ENCODE measurements at places on chromosomes 5 and 9.

DNA sequence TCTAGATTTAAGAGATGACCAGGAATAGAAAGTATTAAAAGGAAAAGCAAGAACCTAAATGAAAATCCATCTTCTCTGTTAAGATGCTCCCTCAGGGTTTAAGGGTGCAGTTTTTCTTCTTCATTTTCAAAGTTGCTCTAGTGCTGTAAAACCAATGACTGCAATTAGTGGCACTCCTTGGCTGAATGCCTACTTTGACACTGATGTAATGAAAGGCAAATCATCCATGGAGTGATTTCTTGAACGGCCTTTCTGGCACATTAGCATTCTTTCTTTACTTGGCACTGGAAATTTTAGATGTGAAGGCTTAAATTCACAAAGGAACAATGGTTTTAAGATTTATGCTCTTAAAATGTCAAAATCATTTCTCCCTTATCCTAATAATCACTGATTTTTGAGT, 19.3 kb upstream of the ISCA1 start:
- no peak for DNase-seq

GRCh38 chr9:107422189-107423185, 67.1 kb downstream of the KLF4 start:
- DNase-seq = no peak

GRCh38 chr9:108213511-108213910, 642.3 kb downstream of the ACTL7B start:
- no peak for DNase-seq

DNA sequence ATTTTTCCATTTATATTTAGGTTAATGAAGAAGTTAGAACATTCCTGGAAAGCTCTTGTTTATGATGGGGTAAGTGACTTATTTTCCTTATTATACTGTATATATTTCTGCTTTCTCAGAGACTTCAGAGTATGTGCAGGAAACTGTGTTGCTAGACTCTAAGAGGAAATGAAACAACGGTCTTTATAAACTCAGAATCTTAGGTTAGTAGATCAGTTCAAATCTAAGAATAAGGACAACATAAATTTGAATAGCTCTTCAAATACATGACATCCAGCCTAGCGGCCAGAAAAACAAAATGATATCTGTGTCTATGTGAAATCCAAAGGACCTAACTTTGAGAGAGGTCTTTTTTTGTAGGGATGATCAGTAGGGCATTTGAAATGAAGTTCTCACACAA, 94.3 kb downstream of the PRKACG start:
- no peak for DNase-seq

DNA sequence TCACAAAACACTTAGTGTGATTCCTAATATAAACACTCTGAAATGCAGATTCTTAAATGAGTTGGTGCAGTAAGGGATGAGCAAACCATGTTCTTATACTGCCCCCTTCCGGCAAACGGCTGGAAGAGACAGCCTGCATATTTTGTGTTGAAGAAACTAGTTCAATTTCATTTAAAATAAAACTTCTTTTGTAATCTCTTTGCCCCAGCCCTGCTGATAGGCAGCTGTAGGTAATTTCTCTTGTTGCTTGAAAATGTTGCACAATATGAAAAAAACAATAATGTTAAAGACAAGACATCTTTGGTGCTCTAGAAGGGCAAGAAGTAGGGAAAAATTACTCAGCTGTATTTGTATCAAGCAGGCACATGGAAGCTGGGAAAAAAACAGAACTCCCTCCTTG, 89.7 kb upstream of the CCNG1 start:
- no peak for DNase-seq

GRCh38 chr5:151892393-151892792, 32.3 kb downstream of the GLRA1 start:
- DNase-seq = no peak

DNA sequence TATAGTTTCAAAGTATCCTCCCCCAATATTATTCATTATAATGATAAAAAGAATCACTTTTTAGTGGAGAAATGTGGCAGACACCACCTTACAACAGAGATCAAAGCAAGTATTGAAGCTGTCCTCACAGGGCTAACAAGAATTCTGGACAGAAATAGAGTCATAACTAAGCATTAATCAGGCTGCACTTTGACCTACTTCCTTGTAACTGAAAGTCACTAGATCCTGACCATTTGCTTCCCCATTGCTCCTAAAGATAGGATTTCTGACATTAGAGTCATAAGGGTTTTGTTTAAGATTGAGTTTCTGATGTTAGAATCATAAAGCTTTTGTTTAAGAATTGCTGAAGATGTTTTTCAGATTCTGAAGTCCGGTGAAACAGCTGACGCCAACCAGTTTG, 159.7 kb downstream of the ATP10B start:
- DNase-seq = no peak

DNA sequence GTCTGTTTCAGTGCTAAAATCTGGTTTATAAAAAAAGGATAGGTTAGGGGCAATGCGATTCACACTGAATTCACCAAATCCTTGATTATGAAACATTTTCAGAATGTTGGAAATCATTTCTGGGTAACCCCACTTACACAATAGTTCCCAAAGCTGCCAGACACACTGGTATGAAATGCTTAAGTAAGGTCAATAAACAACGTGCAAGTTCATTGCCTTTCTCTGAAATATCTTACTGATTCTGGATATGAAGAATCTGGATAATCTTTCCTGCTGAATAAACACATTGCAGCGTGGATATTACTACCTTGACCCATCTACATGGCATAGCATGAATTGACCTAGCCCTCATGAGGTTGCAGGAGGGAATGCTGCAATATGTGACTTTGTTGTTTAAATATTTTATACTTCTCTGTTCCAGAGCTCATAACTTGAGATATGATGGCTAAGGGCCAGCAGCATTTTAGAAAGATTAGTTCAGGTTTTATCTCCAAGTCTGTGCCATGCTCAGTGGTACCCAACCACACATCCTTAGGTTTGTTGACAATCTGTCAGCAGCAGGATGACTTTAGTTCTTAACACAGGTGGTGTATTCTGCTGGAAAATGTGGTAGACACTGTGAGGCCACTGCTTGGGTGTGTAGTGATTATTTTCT, 121.0 kb downstream of the NREP start:
- DNase-seq = no peak

GRCh38 chr5:39891376-39891775, 466.6 kb upstream of the DAB2 start:
- DNase-seq = no peak

GRCh38 chr5:158841481-158842276, 258.0 kb downstream of the EBF1 start:
- DNase-seq = no peak

GRCh38 chr5:146878476-146879172, at the start of gene PPP2R2B:
Gene PPP2R2B, minus strand, starts transcription at chr5:146878757.
- DNase-seq = no peak

- DNase-seq = no peak
Observed at GRCh38 chr5:8912106-8912505, 633.8 kb downstream of the SEMA5A start.

GRCh38 chr5:140175367-140176030, 511 bp downstream of the CYSTM1 start:
- DNase-seq = peak; percentile 45

GRCh38 chr9:120917929-120918762, 8.4 kb downstream of the TRAF1 start:
- no peak for DNase-seq

DNA sequence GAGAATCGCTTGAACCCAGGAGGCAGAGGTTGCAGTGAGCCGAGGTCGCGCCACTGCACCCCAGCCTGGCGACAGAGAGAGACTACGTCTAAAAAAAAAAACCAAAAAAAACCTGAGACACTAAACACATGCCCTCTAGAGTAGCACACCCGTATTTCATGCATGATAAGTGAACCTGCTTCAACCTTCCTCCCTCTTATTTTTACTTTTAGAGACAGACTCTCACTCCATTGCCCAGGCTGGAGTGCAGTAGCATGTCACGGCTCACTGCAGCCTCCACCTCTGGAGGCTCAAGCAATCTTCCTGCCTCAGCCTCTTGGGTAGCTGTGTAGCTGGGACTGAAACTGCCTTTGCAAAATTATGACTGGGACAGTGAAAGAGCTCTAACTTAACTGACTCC, 17.6 kb upstream of the NANS start:
- no peak for DNase-seq

- DNase-seq = no peak
Observed at GRCh38 chr5:172481011-172481800, 26.9 kb upstream of the SH3PXD2B start.

GRCh38 chr5:131959906-131960305, 14.4 kb upstream of the MEIKIN start:
- DNase-seq = no peak

DNA sequence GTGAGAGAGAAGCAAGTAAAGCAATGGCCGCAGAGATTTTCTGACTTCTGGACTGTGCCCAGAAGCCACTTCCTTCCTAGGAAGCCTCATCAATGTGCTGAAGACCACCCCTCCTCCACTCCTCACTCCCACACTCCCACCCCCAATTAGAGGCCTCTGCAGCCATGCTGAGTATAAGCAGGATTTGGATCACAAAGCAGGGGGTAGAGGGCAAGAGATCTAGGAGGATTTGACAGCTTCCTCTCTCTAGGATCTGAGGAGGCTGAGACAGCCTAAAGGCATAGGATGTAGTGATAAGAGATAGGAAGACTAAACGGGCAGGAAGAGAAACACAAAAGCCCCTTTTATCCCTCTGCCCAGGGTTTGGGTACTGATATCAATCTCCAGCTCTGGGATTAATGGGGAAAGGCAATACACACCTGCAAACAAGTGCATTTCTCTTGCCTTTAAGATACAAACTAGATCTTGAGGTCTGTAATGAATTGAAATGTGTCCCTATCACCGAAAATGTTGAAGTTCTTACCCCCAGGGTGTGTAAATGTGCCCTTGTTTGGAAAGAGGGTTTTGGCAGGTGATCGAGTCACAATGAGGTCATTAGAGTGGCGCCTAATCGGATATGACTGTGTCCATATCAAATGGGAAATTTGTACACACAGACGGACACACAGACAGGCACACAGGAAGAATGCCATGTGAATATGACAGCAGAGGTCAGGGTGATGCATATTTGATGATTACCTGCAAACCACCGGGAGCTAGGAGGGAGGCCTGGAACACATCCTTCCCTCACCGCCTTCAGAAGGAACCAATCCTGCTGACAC, 28.5 kb downstream of the KCNV2 start:
- no peak for DNase-seq

DNA sequence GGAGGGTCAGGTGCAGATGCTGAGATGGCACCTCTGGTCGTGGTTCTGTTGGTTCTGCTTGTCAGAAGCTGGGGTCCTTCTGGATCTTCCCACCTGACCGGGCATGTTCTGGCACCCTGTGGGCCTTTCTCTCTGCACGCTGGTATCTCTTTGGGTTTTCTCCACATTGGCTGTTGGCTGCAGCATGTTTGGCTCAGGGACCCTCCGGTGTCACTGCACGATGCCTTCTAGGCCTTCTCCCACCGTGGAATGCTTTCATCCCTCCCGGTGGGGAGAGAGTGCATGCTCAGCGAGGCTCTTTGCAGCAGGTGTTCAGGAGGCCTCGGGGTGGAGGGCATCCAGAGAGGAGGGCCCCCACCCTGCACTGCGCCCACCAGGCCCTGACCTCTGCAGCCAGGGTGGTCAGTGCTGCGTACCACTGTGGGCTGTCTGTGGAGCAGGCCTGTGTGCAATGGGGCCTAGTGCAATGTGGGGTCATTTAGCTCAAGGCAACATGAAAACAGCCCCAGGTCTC, 119.4 kb downstream of the WNK2 start:
- peak; percentile 46 for DNase-seq

- no peak for DNase-seq
Observed at GRCh38 chr5:177973066-177973635, 22.9 kb downstream of the PROP1 start.

GRCh38 chr9:78463750-78464149, 166.8 kb downstream of the PSAT1 start:
- DNase-seq = no peak

- DNase-seq = no peak
Observed at GRCh38 chr9:135408476-135409254, 70.9 kb upstream of the PPP1R26 start.

DNA sequence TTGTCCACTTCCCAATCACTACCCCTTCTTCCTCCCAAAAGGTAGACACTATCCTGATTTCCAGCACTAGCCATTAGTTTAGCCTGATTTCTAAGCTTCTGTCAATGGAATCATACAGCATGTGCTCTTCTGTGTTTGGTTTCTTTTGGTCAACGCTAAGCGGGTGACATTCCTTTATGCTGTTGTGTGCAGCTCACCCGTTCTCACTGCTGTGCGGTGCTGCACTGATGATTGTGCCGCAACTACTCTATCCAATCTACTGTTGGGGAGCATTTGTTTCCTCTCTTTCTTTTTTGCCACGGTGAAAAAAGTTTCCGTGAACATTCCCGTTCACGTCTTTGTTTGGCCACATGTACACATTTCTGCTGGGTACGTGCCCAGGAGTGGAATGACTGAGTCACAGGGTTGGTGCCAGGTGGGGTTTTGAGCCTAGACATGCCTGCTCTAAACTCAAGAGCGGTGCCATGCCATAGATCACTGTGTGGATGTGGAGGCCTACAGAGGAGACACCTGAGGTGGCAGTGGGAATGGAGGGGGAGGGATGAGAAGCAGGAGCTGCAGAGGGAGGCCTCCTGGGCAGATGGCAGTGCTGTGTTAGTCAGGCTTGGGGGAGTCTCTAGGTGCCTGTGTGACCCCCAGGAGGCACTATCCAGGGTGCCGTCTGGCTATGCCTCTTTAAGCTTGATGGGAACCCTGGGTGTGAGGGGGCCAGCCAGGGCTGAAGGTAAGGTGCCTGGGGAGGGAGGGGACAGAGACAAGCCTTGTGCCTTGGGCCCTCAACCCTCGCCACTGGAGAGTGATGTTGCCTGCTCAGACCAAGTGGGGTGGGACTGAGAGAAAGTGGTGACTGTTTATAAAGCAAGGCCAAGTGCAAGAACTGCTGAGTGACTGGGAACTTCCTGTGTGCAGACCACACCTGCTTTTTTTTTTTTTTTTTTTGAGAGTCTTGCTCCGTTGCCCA, 11.4 kb upstream of the ANKRD33B start:
- DNase-seq = peak; percentile 64

DNA sequence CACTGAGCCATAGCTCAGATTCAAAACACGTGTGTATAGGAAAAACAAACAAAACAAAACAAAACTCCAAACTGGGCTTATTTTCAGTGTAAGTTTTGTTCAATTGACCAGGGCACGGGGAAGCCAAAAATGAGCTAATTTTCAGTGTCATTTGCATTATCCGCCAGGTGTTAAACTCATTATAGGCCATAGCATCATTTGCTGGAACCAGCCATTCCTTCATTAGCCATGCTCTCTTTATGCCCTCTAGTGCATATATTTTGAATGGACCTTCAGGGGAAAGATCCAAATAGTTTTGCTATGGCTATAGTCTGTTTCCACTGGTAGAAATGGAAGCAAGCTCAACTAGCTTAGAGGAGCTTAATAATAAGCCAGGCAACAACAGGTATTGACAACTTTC, 1205.2 kb upstream of the DMAC1 start:
- no peak for DNase-seq

GRCh38 chr5:51104556-51104955, 278.7 kb upstream of the ISL1 start:
- DNase-seq = no peak

DNA sequence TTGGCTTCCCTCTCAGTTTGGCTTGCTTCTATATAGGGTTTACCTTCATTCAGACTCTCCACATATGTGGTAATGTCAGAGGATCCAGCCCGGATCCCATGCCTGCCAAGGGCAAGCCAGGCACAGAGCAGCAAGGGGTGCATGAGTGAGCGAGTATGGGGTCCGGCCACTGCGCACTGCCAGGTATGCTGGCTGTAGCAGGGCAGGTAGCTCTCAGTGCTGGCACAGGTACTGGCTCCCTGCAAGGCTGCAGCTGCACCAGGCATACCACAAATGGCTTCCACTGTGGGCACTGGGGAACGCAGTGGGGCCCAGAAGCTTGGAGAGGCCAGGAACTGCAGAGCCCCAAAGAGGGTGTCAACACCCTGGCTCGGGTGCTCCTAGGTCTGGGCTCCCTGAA, 86.2 kb downstream of the GIN1 start:
- DNase-seq = no peak

Data from ascending aorta (tissue), 2 donors.